Activated T-helper 1 cell treated with anti-CD3 and anti-CD28 coated beads, Interleukin-2, amount 50 U/mL, for 16 hours (primary cell): ENCODE measurements at places on chromosomes 1 and 21.

DNA sequence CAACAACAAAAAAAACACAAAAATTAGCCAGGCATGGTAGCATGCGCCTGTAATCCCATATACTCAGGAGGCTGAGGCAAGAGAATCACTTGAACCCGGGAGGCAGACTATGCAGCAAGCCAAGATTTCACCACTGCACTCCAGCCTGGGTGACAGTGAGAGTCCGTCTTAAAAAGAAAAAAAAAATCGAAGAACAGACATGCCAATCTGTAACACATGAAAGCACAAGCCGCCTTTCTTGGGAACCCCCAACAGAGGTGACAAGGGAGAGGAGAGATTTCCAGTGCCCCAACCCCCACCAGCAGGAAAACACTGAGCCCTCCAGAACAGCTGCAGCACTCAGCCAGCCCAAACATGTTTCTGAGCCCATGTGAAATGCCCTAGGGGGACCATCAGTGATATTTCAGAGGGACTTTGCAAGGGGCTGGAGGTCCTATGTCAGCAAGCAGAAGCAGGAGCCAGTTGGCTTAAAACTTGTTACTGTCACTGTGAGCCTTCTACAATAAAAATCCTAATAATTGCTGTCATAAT, 14.2 kb upstream of the EFNA1 start:
- no peak for DNase-seq

GRCh38 chr1:53134961-53135734, 7.3 kb downstream of the SLC1A7 start:
- DNase-seq: no peak

DNA sequence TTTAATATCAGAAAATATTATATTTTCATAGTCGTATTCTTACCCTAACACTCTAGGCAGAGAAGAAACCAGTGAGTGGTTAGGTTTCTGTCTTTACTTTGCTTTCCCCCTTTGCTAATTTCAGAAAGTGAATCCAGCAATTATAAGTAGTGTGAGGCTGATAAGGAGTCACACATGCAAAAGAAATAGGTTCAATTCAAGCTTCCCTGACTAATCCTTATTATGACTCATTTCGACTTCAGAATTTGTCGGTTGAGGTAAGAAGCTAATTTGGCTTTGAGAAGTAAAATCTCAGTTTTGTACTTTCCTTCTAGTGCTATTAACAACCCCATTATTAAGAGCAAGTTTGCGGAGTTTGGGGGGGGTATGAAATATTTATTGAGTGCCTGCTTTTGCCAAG, 22.4 kb downstream of the ESRRG start:
- DNase-seq: no peak

DNA sequence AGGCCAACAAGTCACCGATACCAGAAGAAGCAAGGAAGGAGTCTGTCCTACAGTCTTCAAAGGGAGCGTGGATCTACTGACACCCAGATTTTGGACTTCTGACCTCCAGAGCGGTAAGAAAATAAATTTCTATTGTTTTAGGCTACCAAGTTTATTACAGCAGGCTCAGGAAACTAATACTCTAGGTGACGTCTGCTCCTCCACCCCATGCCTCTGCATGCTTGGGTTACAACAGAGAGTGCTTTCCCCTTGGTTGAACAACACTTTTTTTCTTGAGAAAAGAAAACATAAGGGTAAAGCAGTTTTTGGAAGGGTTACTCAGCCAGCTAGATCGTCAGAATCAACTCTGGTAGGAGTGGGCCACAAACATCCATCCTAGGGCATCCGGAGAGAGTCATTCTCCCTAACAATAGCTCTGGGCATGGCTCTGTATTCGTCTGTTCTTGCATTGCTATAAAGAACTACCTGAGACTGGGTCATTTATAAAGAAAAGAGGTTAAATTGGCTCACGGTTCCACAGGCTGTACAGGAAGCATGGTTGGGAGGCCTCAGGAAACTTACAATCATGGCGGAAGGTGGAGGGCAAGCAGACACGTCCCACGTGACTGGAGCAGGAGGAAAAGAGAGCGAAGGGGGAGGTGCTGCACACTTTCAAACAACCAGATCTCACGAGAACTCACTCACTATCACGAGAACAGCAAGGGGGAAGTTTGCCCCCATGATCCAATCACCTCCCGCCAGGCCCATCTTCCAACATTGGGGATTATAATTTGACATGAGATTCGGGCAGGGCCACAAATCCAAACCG, 22.2 kb upstream of the DNAJC11 start:
- DNase-seq: no peak

DNA sequence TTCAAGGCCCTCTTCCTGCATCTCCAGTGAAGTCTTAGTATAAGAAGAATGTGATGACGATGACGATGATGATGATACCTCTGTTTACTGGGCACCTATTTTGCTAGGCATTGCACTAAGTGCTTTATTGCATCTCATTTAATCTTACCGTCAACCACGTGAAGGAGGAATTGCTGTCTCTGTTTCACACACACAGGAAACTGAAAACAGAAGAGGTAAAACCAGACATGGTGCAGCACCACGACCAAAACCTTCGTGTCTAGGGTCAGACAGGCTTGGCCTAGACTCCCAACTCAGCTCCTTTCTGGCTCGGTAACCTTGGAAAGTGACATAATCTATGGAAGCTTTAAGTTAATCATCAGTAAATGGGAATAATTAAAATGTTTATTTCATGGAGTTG, 20.7 kb upstream of the KCNA2 start:
- no peak for DNase-seq

- DNase-seq: no peak
Measured at GRCh38 chr1:174005032-174005431, 17.1 kb downstream of the RC3H1 start.

GRCh38 chr1:25710583-25711347, 89.2 kb upstream of the SELENON start:
- no peak for DNase-seq

- DNase-seq: no peak
Measured at GRCh38 chr1:3515774-3516480, 61.5 kb downstream of the ARHGEF16 start.

- no peak for DNase-seq
Measured at GRCh38 chr1:23561076-23561812, 1.9 kb upstream of the ID3 start.

DNA sequence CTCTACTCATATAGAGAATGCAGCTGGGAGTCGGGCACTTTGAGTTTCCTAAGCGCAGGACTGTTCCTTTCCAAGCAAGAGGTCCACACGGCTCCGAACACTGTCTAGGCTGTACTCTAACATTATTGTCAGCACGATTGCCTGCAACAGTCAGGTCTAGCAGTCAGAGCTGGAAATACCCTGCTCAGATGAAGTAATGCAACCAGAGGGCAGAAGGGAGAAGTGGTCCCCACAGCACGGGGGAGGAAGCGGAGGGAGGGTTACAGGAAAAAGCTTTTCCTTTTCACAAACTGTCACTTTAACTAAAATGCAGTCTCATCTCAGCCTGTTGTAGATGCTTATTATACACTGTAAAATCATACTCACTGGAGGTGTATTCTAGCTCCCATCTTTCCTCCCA, 98.9 kb upstream of the SLC44A3 start:
- no peak for DNase-seq

DNA sequence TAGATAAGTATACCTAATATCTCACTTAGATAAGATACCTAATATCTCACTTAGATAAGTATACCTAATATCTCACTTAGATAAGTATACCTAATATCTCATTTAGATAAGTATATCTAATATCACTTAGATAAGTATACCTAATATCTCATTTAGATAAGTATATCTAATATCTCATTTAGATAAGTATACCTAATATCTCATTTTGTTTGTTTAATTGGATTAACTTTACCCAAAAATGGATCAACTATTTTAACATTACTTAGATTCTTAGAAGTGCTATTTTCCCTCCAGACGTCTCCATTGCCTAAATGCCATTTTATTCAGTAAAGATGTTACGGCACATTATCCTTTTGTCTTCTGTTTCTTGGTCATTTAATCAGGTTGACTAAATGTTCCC, 346.4 kb downstream of the CHRM3 start:
- DNase-seq: no peak

DNA sequence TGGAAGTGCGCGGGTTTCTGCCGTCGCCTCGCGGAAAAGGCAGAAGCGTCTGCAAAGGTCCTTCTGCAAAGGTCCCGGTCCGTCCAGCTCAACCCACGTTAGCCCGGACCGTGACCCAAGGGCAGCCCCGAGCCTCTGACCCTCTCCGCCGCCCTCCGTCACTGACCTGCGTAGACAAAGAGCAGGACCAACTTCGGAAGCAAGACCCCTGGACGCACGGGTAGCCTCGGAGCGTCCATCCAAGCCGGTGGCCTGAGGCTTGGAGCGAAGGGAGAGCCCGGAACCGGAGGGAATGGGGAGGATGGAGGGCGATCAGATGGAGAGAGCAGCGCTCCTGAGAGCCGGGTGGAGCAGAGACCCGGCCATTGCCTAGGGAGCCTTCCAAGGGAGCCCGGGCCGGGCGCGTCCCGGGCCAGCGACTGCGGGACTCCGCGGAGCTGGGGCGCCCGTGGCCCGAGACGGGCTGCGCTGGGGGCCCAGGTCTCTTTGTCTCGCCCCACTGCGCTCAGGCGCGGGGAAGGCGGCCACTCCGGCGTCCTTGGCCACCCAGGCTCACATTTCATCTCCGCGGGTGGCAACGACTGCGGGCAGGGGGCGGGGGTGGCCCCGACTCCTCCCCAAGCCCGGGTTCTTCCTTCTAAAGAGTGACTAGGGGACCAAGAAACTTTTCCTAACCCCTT, at the start of gene CYYR1:
Gene CYYR1 (minus strand): TSS at position 585 of the 680 bp plus-strand sequence. CDS start 346 bp downstream, at position 239.
- DNase-seq: no peak

- DNase-seq: no peak
Measured at GRCh38 chr1:92446546-92446945, 40.2 kb downstream of the GFI1 start.

- DNase-seq: no peak
Measured at GRCh38 chr21:25408666-25409065, 198.6 kb downstream of the MRPL39 start.

GRCh38 chr1:170853302-170853701, 82.0 kb upstream of the MROH9 start:
- no peak for DNase-seq

- no peak for DNase-seq
Measured at GRCh38 chr1:243712941-243713340, 137.1 kb downstream of the AKT3 start.

DNA sequence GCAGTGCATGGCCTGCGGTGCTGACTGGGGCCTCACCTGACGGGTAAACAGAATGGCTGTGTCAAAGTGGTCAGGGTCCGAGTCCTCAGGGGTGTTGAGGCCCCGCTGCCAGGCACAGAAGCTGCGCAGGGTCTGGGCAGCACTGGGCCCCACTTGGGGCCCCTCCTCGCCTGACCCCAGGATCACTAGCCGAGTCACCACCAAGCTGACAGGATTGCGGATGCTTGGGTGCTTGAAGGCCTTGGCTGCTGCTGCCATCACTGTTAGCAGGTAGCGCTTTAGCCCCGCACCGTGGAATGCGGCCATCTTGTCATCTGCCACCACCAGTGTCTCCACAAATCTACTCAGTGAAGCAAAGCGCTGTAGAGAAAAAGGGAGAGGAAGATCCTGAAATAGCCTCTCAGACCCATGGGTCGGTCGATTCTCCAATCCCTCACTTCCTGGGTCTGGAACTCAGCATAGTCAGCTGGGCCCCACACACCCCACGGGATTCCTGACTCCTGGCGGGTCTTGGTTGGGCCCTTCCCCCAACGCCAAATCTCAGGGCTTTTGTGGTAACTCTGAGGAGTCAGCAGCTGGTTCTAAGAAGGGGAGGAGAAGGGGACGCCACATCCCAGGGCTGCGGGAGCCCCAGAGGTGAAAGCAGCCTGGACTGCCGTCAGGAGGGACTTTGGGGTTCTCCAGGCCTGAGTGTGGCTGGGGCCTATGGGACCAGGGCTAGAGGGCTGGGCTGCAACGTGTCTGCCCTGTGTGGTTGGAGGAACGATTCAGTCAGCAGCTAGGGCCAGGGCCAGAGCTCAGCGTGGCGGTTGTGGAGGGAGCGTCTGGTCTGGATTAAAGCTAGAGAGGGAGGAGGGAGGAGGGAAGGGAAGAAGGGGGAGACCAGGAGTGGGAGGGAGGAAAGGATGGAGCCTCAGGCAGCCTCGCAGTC, 2.1 kb downstream of the ADAMTS4 start:
- DNase-seq: no peak

- no peak for DNase-seq
Measured at GRCh38 chr21:31750843-31751242, 18.9 kb upstream of the SCAF4 start.

DNA sequence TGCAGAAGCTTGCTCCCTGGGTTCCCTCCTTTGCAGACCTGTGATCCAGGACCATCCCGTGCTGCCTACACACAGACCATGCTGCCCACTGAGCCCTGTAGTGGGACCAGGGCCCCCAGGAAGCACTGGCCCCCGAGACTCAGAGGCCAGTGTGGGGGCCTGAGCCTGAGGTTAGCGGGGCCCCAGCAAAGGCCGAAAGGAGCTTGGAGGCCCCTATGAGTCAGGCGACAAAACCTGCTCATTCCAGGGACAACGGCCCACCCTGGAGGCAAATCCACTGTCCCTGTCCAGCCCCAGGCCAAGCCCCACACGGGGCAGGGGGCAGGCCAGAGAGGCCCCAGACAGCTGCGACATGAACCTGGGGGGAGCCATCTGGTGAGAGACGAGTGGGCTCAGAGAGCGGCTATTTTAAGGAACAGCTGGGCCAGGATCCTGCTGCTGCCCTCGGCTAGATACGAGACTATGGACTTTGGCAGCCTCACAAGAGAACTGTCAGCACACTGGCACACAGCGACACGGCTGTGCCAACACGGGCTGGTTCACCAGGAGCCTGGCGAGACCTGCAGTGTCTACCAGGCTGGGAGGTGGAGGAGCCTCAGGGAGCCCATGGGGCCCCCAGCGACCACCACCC, 74.7 kb downstream of the ARHGEF16 start:
- no peak for DNase-seq

- no peak for DNase-seq
Measured at GRCh38 chr1:21261551-21262292, 28.5 kb downstream of the ECE1 start.

GRCh38 chr1:195188821-195189220, 1419.4 kb downstream of the KCNT2 start:
- no peak for DNase-seq

DNA sequence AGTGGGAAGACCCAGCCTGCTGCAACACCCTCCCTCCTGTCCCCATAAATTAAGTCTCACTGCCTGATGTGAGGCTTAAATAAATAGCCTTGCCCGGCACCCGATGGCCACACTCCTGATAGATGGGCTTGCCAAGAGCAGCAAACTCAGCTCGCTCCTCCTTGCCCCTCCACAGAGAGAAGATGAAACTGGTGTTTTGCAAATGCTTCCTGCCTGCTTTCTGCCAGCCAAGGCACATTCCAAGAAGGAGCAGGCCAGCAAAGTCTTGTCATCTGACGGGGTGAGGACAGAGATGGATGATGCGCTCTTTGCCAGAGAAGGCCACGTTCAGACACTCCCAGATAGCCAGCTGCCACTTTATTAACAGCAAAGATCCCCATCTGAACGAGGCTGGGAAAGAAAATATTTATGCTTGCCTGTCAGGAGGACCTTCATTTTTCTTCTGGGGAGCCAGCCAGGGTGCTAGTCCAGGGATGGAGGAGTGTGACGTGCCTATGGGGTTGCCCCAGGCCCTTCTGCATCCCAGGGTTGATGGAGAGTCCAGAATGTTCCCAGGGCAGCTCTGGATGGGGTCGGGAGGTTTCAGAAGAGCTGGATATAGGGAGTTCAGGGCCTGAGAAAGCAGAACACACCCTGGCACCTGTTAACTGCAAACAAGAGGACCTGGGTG, 265.4 kb downstream of the FOXD2 start:
- no peak for DNase-seq
